ENCODE measurements at places on chromosomes 6 and 20. TPM values are rescaled to one million over a fixed set of nuclear protein-coding genes. Genes with fewer than 3 reads are reported as not detected.

- DNase-seq, result no peak
These were observed 94.8 kb downstream of the IPCEF1 start for GRCh38 chr6:154261688-154262397.

- DNase-seq, result no peak
These were observed 137.3 kb downstream of the FOXC1 start for GRCh38 chr6:1747003-1747402.

DNA sequence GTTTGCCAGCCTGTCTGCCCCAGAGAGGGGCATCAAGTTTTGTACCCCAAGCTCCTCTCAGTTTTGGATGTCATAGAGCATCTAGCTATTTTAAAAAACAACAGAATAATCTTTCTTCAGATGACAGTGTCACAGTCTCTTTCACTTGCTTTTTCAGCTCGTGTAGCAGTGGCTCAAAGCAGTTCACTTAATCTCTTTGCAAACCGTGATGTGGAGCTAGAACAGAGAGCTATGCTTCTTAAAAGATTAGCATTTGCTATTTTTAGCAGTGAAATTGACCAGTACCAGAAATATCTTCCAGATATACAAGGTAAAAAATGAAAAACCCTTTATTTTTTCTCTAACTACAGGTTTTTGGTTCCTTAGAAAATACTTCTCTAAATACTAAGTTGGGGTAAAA is 37.3 kb downstream of the PGM3 start:
- DNase-seq, result no peak

GRCh38 chr6:145031001-145031400 is 704.3 kb downstream of the EPM2A start:
- DNase-seq, result no peak

PKIB gene
- total RNA-seq, result not detected

Data from heart right ventricle (tissue), 16 donors.